Germinal center (tissue), 1 donor: ENCODE measurements at places on chromosomes 3 and 15.

- DNase-seq = no peak
These were observed 42.1 kb downstream of the CORO2B start for GRCh38 chr15:68620721-68621527.

DNA sequence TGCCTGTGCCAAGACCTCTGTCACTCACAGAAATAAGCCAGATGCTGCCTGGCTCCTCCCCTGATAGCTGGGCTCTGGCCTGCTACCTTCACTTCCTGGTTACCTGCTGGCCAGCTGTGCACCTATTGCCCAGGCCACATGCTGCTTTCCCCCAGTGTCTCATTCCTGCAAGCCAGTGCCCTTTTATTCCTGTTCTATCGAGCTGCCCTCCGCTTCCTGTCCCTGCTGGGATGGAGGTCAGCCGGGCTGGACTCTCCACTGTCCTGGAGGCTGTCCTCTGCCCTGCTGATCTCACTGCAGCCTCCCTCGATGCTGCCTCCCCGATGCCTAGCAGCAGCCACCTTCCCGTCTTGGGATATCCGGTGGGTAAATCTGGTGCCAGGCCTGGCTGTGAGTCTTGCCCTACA, 37.0 kb upstream of the SNRPA1 start:
- DNase-seq = no peak

- DNase-seq = no peak
These were observed 91.0 kb downstream of the XXYLT1 start for GRCh38 chr3:195179776-195180489.

DNA sequence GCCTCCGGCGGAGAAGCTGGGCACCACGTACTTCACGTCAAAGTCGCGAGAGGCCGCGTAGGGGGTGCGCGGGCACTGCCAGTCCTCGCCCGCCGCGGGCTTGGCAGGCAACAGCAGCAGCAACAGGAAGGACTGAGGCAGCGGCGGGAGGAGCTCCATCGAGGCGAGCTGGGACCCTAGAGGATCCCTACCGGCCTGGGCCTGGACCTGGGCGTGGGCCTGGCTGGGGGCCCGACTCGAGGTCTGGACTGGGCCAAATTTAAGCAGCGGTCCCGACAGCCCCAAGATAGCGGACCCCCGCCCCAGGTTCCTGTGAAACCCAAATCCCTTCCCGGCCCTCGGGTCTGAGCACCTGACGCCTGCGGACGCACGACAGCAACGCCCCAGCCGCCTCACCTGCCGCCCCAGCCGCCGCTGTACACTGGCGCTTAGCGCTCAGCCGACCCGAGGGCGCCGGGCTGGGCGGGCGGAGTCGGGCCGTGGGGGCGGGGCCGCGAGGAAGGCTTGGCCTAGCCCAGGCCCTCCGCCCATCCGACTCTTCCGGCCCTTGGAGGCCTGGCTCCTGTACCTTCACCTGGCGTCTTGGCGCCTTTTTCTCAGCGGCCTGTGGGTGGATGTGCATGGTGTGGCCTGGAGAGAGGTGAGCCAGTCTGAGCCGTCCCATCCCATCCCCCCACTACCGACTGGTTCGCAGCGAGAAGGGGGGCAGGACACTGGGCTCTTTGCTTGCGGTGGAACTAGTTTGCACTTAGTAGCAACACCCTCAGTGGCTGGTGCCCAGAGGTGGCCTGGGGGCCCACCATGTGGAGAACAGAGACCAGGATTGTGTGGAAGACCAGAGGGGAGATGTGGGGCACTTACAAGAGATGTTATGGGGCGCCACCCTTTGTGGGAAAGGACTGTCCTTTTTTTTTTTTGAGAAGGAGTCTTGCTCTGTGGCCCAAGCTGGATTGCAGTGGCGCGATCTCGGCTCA, at the start of gene MST1R:
Gene MST1R (minus strand): TSS at position 423 of the 974 bp plus-strand sequence. CDS start 264 bp downstream, at position 159.
- peak; percentile 94 for DNase-seq

- DNase-seq = peak; percentile 13
These were observed 77.5 kb upstream of the IL12A start for GRCh38 chr3:159910991-159911663.

- no peak for DNase-seq
These were observed 31.1 kb upstream of the IL16 start for GRCh38 chr15:81165535-81165934.

- no peak for DNase-seq
These were observed 107.2 kb downstream of the IL1RAP start for GRCh38 chr3:190620886-190621608.

DNA sequence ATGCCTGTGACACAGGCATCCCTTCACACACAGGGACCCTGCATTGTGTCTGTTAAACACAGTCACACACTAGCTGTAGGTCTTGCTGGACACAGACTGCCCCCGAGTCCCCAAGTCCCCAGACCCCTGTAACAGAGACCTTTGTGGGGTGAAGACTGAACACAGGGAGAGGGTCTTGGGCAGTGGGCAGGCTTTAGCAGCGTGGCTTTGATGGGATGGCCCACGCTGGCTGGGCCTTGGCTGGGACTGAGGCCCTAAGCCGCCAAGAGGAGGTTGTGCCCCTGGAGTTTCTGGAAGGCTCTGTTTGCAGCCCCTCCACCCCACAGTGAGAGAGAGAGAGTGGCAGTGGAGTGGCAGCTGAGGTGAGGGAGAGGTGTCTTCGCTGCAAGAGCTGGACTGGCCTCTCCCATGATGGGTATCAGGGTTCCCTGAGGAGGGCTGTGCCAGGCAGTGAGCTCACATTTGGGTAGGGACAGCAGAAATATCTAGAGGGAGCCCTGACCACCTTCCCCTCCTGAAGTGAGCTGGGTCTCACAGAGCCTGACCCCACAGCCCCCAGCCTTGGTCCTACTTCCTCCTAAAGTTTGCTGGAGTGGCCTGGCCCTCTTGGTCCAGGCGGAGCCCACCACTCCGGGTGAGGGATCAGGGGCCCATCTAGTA, 635 bp upstream of the VILL start:
- DNase-seq = no peak

- DNase-seq = peak; percentile 30
These were observed 18.8 kb downstream of the PSTPIP1 start for GRCh38 chr15:77013776-77014131.

DNA sequence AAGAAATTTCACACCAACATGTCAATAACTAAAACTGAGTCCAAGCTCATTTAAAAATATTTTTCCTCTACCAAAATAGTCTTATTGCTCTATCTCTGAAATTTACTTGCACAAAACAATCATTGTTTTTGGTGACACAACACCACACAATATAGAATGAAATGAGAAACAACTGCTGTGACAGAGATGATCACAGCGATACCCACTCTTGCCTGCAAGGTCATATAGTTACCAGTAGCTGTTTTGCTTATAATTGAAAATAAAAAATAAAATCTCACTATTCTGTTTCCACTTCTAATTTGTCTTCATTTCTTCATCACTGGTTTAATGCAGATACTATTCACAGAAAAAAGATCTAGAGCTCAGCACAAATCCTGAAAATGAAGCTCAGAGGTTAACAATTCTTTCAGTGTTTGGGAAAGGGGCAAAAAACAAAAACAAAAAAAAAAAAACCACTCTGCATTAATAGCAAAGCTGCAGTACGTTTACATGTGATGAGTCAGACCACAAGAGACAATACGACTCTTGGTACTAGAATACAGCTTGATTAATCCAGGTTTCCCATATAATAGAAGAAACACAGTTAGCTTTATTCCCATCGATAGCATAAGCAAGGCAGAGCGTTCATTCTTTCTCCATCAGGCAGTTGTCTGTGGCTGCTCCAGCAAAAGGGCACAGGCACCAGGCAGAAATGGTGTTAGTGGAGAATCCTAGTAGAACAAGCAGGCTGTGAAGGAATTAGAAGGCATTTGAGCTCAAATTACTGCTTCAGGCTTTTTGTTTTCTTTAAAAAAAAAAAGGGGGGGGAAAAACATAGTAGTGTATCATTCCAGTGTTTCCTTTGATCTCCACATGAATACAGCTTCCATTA, 773 bp downstream of the ANKRD28 start:
- no peak for DNase-seq

GRCh38 chr3:192339214-192339613, 388.1 kb downstream of the FGF12 start:
- no peak for DNase-seq

DNA sequence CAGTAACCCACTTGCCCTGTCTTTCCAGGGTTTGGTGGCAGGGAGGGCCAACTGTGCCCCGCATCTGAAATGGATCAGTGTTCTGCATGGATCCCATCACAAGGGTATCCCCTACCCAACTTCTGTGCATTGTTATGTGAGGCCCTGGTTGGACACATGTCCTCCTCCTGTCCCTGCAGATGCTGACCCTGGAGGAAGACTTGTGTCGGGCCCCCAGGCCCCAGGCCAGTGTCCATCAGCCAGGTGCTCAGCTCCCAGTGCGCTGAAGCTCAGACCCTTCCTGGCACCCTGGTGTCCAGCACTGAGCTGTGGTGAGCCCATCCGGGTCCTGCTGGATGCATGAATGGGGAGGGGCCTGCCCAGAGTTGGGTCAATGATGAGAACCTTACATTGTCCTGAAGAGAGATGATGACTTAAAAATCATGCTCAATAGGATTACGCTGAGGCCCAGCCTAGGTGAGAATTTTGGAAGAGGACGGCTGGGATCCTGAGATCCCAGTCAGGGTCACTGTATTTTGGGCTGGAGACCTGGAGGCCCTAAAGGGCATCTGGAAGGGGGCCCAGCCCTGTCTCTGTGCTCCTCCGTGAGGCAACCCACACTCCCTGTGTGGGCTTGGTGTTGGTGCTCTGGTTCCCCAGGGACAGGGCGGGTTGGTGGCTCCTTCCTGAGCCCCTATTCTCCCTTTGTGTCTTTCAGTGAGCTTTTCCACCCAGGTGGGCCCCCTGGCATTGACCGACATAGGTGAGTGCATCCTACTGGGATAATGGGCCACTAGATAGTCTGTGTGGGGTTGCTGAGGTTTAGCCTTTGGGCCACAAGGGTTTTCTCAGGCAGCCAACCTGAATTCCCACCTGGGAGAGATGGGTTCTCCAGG, 199.1 kb downstream of the UBE3A start:
- DNase-seq = no peak

GRCh38 chr15:36959746-36960145, 140.6 kb downstream of the MEIS2 start:
- no peak for DNase-seq

DNA sequence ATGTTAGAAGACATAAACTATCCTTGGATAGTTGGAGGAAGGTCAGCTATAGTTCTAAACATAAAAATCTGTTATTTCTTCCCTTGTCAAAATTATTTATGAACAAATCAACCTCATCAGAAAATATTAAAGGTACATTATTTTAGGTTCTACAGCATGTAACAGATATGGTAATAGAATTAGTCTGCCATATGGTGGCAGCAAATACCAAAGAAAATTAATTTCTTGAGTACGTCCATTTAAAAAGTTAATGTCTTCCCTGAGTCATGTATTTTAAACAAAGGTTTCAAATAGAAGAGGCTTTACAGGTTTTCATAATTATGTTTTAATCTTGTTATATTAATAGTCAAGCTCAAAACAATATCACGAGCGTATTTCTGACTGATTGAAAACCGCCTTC, 17.9 kb upstream of the ANKRD28 start:
- peak; percentile 9 for DNase-seq

GRCh38 chr3:196273655-196274054, 13.9 kb downstream of the PCYT1A start:
- DNase-seq = no peak

DNA sequence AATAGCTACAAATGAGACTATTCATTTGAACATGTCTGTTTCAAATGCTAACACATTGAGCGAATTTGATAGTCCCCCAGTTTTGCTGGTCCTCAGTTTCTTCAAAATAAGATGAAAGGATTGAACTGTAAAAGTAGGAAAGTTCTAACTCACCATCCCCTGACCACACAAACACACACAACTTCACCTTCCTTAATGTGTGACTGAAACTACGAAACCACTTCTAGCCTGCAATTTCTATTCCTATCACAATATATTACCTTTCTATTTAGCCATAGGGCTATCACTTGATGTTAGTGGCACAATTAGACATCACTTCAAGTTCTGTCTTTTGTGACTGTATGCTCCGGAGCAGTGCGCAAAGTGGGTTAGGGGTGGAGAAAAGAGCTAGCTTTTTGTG, 14.9 kb downstream of the BTLA start:
- DNase-seq = no peak

DNA sequence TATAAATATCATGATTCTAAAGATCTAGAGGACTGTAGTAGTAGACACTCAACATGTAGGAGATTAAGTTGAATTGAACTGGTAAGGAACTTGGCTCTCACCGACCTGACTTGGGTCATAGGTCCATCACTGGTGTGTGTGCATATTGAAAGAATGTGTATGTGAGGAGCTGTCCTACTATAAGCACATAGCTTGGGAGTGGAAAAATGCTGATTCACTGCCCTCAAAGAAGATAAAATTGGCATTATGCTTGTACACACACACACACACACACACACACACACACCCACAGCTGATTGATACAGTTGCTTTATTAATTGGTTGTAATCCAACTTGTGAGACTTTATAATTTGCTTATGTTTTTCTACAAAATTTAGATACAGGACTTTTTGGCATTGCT, 411.0 kb upstream of the NR2F2 start:
- DNase-seq = no peak

- DNase-seq = no peak
These were observed 8.1 kb downstream of the PTX3 start for GRCh38 chr3:157444797-157445184.

GRCh38 chr15:67823314-67824196, 1.8 kb upstream of the SKOR1 start:
- DNase-seq = no peak

DNA sequence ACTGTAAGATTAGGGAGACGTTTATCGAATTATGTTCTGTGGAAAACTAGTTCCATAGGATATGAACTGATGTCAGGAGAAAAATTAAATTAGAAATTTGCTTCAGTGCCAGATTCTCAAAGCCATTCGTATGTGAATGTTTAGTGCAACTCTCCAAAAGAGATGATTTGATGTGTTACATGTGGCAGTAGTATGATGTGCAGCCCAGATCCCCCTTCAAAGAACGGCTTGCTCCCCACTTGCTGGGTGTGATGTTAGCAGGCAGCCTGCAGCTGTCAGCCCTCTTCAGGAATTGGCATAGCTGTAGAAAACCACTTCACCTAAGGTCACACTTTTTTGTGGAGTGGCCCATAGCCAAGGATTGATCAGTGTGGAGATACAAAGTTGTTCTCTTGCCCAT, 127.0 kb upstream of the CCDC54 start:
- DNase-seq = no peak

- DNase-seq = no peak
These were observed 380.9 kb downstream of the EDEM1 start for GRCh38 chr3:5568451-5568850.

GRCh38 chr3:122924056-122924455, 103.5 kb downstream of the SEMA5B start:
- DNase-seq = no peak

GRCh38 chr3:129524081-129524480, 4.4 kb upstream of the RHO start:
- DNase-seq = no peak

DNA sequence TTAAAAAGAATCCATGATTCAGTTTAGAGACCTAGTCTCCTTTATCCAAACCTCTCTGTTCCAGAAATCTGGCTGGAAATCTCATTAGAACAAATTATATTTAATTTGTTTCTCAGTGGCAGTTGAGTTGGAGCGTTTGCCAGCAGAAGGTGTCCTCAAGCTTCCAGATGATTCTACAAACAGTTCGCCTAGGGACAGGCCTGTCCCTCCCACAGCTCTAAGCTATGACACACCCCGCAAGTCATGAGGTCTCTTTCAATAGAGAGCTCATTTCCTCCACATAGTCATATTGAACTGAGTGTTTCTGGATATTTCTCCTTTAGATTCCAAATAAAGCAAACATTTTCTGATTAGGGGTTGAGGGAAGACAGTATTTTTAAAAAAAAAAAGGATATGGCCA, 230.3 kb downstream of the ATP8B4 start:
- no peak for DNase-seq

- no peak for DNase-seq
These were observed 190.9 kb downstream of the FAM43A start for GRCh38 chr3:194876403-194877095.
